ENCODE measurements at places on chromosomes 13 and 19. TPM values are rescaled to one million over a fixed set of nuclear protein-coding genes. Genes with fewer than 3 reads are reported as not detected.

DNA sequence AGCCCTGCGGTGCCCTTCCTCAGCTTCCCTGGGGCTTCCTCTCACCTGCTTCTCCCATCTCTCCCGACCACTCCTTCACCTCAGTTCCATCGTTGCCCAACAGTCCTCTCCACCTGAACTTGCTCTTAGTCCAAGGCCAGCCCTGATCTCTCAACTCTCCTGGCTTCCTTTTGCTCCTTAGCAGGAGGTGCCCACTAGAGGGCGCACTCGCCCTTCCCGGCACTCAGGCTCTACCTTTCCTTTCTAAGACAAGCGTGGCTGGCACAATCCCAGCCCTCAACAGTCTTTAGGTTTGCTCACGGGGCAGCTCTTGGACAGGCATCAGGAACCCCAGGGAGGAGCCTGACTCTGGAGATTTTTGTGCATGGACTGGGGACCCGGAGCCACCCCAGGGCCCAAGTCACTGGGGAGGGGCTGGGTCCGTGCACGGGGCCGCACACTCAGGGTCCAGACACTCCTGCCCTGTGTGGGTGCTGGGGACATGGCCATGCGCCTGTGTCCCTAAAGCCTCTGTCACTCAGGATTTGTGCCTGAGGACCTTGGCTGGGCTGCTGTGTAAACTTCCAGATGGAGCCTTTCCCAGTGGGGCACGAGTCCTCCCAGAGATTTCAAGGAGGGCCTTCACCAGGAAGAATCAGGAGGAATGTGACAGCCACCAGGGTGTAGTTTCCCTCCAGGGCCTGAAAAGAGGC is 12.1 kb upstream of the CEACAM8 start:
- H3K27me3 ChIP-seq = no peaks in the 10 kb centered on the region
- peak; percentile 39 for DNase-seq
- H3K4me3 ChIP-seq = no peak overlapping the region
- H3K27ac ChIP-seq = no peak overlapping the region
- no peaks in the 10 kb centered on the region for H3K36me3 ChIP-seq
- no peaks in the 10 kb centered on the region for H3K4me1 ChIP-seq

GRCh38 chr13:80555796-80556678 is 215.1 kb upstream of the SPRY2 start:
- no peaks in the 10 kb centered on the region for H3K27me3 ChIP-seq
- DNase-seq = no peak
- H3K27ac ChIP-seq = no peak overlapping the region
- H3K36me3 ChIP-seq = no peaks in the 10 kb centered on the region
- no peak overlapping the region for H3K4me3 ChIP-seq

Gene UBAC2
- total RNA-seq = 50.6 TPM

DNA sequence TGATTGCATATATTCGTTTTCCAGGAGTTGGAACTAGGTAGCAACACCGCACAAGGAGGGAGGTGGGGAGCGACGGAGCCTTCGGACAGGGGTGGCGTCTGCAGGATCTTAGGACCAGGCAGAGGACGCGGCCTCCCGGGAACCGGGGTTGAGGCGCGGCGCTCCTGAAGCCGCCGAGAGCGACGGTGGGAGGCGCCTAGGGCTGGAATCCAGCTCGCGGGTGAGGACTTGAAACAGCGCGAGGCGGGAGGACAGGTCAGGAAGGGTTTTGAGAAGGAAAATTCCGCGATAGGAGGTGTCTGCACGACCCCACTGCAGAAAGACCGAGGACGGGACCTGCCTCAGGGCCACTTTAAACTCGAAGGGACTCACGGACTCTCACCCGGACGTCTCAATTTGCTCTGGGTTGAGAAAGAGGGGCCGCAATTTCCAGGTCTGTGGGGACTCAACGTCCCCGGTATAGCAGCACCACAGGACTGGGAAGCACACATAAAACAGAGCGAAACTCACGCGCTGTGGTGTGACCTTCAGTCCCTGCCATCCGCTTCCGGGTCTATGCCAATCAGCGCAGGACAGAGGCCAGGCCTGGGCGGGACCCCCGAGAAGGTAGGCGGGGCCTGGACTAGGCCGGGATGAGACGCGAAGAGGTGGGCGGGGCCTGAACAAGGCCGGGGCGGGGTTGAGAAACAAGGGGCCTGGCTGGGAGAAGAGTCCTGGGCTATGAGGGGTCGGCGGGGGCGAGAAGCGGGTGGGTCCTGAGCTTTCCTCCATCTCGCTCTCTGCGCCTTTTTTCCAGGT is at the start of gene ZNF320:
TSS of gene ZNF320 (minus strand) at position 498 of the 798 bp plus-strand sequence. CDS start 7,380 bp downstream, outside the sequence.
- no peaks in the 10 kb centered on the region for H3K27me3 ChIP-seq
- peak within 1 kb of the TSS; percentile 80 for H3K4me3 ChIP-seq
- DNase-seq = peak; percentile 95

DNA sequence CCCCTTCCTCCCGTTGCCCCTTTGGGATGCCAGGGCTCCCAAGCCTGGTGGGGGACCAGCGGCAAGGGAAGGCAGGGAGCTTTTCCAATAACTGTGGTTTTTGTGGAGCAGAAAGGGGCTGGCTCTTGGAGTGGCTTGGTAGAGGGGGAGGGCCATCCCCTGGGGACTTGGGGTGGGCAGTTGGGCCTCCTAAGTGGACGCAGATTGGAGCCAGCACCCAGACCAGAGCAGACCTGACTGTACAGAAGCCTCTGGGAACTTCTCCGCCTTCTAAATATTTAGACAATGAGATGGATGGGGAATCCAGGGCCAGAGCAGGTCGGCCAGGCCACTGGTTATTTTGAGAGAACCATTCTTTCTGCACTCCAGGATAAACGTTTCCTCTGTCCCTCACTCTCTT is 4.2 kb downstream of the PTGIR start:
- peaks cover 44% of the 10 kb centered on the region for H3K4me1 ChIP-seq
- no peaks in the 10 kb centered on the region for H3K27me3 ChIP-seq
- peak overlapping the region; percentile 78 for H3K27ac ChIP-seq

Gene ZNF562
- total RNA-seq = 21.6 TPM

Gene ZNF429
- 18.7 TPM for total RNA-seq

- H3K4me3 ChIP-seq = no peak overlapping the region
- no peaks in the 10 kb centered on the region for H3K36me3 ChIP-seq
- H3K27me3 ChIP-seq = no peaks in the 10 kb centered on the region
- H3K27ac ChIP-seq = no peak overlapping the region
- H3K4me1 ChIP-seq = no peaks in the 10 kb centered on the region
Measured at GRCh38 chr13:72074663-72075062, 207.7 kb upstream of the DACH1 start.

Gene RXFP2
- not detected for total RNA-seq

- H3K27me3 ChIP-seq = peaks cover 34% of the 10 kb centered on the region
- peaks cover 36% of the 10 kb centered on the region for H3K4me1 ChIP-seq
- H3K27ac ChIP-seq = no peak overlapping the region
- peaks cover 12% of the 10 kb centered on the region for H3K36me3 ChIP-seq
- peak overlapping the region; percentile 6 for H3K4me3 ChIP-seq
- DNase-seq = peak; percentile 58
Measured at GRCh38 chr19:55086730-55087541, 11.3 kb downstream of the EPS8L1 start.

Gene ZSCAN18
- 42.7 TPM for total RNA-seq

Gene LILRB2
- total RNA-seq = 4.6 TPM

- H3K4me1 ChIP-seq = peaks cover 4% of the 10 kb centered on the region
- no peak overlapping the region for H3K27ac ChIP-seq
- H3K27me3 ChIP-seq = no peaks in the 10 kb centered on the region
Measured at GRCh38 chr13:20461481-20461859, 64.2 kb downstream of the CRYL1 start.

DNA sequence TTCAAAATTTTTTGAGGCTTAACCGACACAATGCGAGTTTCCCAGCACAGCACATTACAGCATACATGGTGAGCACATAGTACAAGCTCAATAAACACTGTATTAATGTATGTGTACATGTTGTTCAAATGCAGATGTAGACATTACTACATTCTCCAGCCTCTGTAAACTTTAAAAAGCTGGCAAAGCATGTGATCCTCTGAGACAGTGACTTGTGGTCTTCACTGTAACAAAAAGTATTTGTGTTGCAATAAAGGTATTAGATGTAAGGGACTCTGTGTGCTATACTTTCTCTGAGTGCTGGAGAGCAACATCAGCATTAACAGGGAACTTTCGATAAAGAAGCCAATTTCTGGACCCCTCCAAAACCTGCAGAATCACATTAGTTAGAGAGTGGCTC is 46.4 kb upstream of the ZNF254 start:
- H3K4me3 ChIP-seq = no peak overlapping the region
- DNase-seq = no peak
- no peaks in the 10 kb centered on the region for H3K4me1 ChIP-seq
- peaks cover 8% of the 10 kb centered on the region for H3K36me3 ChIP-seq
- no peak overlapping the region for H3K27ac ChIP-seq

Gene MBD3L4
- total RNA-seq = not detected

Gene KIR3DL2
- 89.0 TPM for total RNA-seq

DNA sequence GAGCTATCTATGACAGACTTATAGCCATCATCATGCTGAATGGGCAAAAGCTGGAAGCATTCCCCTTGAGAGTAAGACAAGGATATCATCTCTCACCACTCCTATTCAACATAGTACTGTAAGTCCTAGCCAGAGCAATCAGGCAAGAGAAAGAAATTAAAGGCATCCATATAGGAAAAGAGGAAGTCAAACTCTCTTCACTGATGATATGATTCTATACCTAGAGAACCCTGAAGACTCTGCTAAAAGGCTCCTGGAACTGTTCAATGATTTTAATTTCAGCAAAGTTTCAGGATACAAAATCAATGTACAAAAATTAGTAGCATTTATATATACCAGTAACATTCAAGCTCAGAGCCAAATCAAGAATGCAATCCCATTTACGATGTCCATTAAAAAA is 21.7 kb upstream of the C1QTNF9B start:
- H3K27me3 ChIP-seq = peaks cover 7% of the 10 kb centered on the region
- no peak for DNase-seq
- no peak overlapping the region for H3K27ac ChIP-seq
- no peak overlapping the region for H3K4me3 ChIP-seq
- H3K4me1 ChIP-seq = no peaks in the 10 kb centered on the region
- H3K36me3 ChIP-seq = no peaks in the 10 kb centered on the region

DNA sequence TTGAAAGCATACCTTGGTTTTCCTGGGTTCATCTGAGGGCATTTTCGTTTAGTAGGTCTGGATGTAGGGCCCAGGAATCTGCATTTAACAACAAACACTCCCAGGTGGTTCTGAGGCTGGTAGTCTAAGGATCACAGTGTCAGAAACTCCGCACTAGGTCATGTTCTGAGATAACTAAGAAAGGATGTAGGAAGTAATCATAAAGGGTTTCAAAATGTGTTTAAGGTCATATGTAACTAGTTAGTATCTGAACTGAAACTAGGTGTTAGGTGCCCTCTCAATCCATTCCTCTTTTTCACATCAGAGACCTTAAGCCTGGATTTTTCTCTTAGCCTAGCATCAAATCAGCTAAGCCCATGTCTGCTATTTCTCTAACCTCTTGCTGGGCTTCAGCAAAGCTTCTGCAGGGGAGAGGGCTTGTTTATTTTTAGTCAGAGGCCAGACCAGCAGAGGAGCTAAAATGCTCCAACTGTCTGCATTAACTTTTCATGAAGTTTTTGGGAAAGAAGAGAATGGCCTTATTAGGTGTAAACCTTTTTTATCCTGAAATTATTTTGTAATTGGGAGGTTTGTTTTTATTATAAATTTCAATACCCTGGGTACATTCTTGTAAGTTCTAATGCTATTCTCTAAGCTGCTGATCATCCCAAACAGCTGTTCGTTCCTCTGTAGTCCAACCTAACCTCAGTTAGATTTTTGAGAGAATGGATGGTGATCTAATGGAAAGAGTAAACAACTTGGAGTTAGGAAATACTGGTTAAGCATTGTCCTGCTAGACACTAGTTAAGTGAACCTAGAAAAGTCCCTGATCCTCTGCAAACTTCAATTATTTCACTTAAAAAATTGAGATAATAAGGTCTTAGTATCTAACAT is 262.8 kb upstream of the RFC3 start:
- no peak overlapping the region for H3K4me3 ChIP-seq
- no peaks in the 10 kb centered on the region for H3K27me3 ChIP-seq
- DNase-seq = no peak
- H3K36me3 ChIP-seq = no peaks in the 10 kb centered on the region
- no peak overlapping the region for H3K27ac ChIP-seq

DNA sequence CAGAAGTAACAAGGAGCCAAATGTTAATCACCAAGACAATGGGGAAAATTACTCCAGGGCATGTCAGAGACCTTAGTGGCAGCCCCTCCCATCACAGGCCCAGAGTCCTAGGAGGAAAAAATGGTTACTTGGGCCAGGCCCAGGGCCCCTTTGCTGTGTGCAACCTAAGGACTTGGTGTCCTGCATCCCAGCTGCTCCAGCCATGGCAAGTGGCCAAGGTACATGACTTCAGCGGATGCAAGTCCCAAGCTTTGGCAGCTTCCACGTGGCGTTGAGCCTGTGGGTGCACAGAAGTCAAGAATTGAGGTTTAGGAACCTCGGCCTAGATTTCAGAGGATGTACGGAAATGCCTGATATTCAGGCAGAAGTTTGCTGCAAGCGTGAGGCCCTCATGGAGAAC is 46.7 kb downstream of the OR10H4 start:
- H3K27ac ChIP-seq = no peak overlapping the region
- no peak for DNase-seq
- no peaks in the 10 kb centered on the region for H3K36me3 ChIP-seq

GRCh38 chr13:27425918-27426630 is 1.7 kb downstream of the GTF3A start:
- peaks cover 48% of the 10 kb centered on the region for H3K4me1 ChIP-seq

- DNase-seq = no peak
- no peak overlapping the region for H3K4me3 ChIP-seq
- H3K27me3 ChIP-seq = no peaks in the 10 kb centered on the region
- H3K27ac ChIP-seq = no peak overlapping the region
- peaks cover 36% of the 10 kb centered on the region for H3K4me1 ChIP-seq
Measured at GRCh38 chr19:55585658-55586339, 5.2 kb upstream of the ZNF579 start.

- no peak overlapping the region for H3K4me3 ChIP-seq
- no peaks in the 10 kb centered on the region for H3K27me3 ChIP-seq
- no peaks in the 10 kb centered on the region for H3K36me3 ChIP-seq
- no peak overlapping the region for H3K27ac ChIP-seq
Measured at GRCh38 chr19:55284405-55285058, 735 bp downstream of the BRSK1 start.

GRCh38 chr19:30551271-30551670 is 179.1 kb downstream of the ZNF536 start:
- no peak for DNase-seq
- H3K27me3 ChIP-seq = no peaks in the 10 kb centered on the region
- no peak overlapping the region for H3K27ac ChIP-seq

GRCh38 chr13:40406405-40407120 is 259.9 kb downstream of the FOXO1 start:
- DNase-seq = no peak
- H3K4me1 ChIP-seq = peaks cover 17% of the 10 kb centered on the region
- H3K27me3 ChIP-seq = no peaks in the 10 kb centered on the region

GRCh38 chr19:14950421-14950820 is 9.1 kb downstream of the OR7C2 start:
- H3K27me3 ChIP-seq = no peaks in the 10 kb centered on the region
- DNase-seq = no peak
- H3K4me1 ChIP-seq = no peaks in the 10 kb centered on the region
- H3K36me3 ChIP-seq = no peaks in the 10 kb centered on the region
- no peak overlapping the region for H3K27ac ChIP-seq
- no peak overlapping the region for H3K4me3 ChIP-seq

- H3K27ac ChIP-seq = no peak overlapping the region
- H3K27me3 ChIP-seq = no peaks in the 10 kb centered on the region
- no peaks in the 10 kb centered on the region for H3K4me1 ChIP-seq
- no peak for DNase-seq
- H3K36me3 ChIP-seq = no peaks in the 10 kb centered on the region
Measured at GRCh38 chr13:101433895-101434294, 17.6 kb upstream of the NALCN start.

Gene ANKRD24
- 2.2 TPM for total RNA-seq

Gene COX7A1
- not detected for total RNA-seq

- H3K36me3 ChIP-seq = no peaks in the 10 kb centered on the region
- H3K4me1 ChIP-seq = peaks cover 41% of the 10 kb centered on the region
- no peak overlapping the region for H3K27ac ChIP-seq
- no peak overlapping the region for H3K4me3 ChIP-seq
Measured at GRCh38 chr19:19602136-19602712, 16.3 kb downstream of the PBX4 start.
